ENCODE measurements at places on chromosomes 11 and 22.

DNA sequence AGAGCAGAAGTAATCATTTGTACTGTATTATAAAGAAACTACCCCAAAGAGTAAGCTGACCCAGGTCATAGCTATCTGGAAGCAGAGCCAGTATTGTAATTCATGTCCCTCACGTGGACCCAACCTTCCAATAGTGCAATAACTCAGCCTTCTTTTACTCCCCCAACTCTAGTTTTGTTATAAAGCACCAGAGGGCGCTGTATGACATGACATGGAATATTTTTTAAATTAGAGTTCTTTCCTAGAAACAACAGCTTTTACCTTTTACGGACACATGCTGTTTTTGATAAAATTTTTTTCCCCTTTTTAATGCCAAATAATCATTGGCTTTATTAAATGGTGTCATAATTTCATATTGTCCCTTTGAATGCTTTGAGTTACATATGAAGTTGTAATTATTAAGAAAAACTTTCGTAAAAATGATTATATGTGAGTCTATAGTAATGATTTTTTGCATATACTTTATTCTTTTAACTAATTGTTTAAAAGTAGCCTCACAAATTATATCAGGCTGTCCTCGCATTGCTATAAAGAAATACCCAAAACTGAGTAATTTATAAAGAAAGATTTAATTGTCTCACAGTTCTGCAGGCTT is 76.9 kb downstream of the DKK3 start:
- no peak for DNase-seq

GRCh38 chr11:61745781-61746441 is 6.5 kb upstream of the MYRF start:
- DNase-seq = no peak

DNA sequence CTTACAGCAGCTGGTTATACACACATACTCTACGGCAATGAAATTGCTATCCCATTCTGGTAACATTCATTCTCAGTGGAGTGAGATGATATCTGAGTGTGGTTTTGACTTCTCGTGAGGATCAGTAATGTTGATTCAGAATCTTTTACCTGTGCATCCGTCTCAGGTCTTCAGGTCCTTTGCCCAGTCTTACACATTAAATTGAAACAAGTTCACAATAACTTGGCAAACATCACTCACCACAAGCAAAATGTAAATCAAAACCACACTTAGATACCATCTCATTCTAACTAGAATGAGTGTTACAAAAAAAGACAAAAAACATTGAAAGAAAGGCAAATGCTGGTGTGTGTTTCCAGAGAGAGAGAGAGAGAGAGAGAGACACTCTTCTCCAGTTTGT is 14.0 kb downstream of the RGL4 start:
- no peak for DNase-seq

DNA sequence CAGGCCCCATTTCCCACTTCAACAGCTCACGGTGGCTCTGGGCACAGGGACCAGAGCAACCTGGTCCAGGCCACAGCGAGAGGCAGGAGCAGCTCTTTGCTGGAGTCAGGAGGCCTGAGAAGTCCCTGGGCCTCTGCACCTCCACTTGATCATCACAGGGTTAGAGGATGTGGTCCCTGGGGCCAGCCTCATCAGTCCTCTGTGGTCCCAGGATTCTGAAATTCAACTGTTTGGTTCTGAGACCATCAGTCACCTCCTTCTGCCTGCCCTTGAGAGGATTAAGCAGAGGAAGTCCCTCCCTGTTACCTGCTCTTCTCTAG is 24.9 kb upstream of the CBX7 start:
- no peak for DNase-seq

DNA sequence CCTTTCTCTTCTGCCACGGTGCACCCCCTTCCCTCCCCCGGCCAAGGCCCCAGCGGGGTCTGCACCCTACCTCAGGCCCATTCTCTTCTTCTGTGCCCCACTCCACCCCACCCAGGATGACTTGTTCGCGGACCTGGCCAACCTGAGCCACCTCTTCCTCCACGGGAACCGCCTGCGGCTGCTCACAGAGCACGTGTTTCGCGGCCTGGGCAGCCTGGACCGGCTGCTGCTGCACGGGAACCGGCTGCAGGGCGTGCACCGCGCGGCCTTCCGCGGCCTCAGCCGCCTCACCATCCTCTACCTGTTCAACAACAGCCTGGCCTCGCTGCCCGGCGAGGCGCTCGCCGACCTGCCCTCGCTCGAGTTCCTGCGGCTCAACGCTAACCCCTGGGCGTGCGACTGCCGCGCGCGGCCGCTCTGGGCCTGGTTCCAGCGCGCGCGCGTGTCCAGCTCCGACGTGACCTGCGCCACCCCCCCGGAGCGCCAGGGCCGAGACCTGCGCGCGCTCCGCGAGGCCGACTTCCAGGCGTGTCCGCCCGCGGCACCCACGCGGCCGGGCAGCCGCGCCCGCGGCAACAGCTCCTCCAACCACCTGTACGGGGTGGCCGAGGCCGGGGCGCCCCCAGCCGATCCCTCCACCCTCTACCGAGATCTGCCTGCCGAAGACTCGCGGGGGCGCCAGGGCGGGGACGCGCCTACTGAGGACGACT is 15.9 kb downstream of the RTN4RL2 start:
- no peak for DNase-seq
